ENCODE measurements at places on chromosomes 7 and 10. TPM values are rescaled to one million over a fixed set of nuclear protein-coding genes. Genes with fewer than 3 reads are reported as not detected.

Gene SUN3
- total RNA-seq, result not detected

Gene CALCR
- total RNA-seq, result not detected

Gene CLRN3
- not detected for total RNA-seq

Gene FOXP2
- 11.8 TPM for total RNA-seq

Gene LRRTM3
- total RNA-seq, result not detected

Gene SYNPO2L
- total RNA-seq, result under 0.01 TPM

Gene CALHM3
- 0.39 TPM for total RNA-seq

Gene H2AZ2
- 94.4 TPM for total RNA-seq

Gene NYAP1
- total RNA-seq, result 2.0 TPM

Gene PNLIPRP3
- 0.37 TPM for total RNA-seq

Gene ADIRF
- total RNA-seq, result 51.1 TPM

Gene NUTM2A
- total RNA-seq, result 0.20 TPM

All from subcutaneous preadipocyte (primary cell).